ENCODE measurements at places on chromosomes 3 and 15. TPM values are rescaled to one million over a fixed set of nuclear protein-coding genes. Genes with fewer than 3 reads are reported as not detected.
A peak's percentile ranks its signal among the peaks of the same experiment; 100 is the strongest.

Gene FAM107A
- total RNA-seq = not detected

GRCh38 chr3:55935241-55935640, 448.1 kb upstream of the WNT5A start:
- no peak for DNase-seq

Gene CRYGS
- total RNA-seq = 4.6 TPM

GRCh38 chr3:123186695-123187094, 15.0 kb upstream of the SEC22A start:
- DNase-seq = no peak

Gene GJD2
- not detected for total RNA-seq

Gene BFSP2
- total RNA-seq = 0.42 TPM

Gene REC114
- not detected for total RNA-seq

Gene LRRN1
- 1.7 TPM for total RNA-seq

Gene SERINC4
- 0.39 TPM for total RNA-seq

DNA sequence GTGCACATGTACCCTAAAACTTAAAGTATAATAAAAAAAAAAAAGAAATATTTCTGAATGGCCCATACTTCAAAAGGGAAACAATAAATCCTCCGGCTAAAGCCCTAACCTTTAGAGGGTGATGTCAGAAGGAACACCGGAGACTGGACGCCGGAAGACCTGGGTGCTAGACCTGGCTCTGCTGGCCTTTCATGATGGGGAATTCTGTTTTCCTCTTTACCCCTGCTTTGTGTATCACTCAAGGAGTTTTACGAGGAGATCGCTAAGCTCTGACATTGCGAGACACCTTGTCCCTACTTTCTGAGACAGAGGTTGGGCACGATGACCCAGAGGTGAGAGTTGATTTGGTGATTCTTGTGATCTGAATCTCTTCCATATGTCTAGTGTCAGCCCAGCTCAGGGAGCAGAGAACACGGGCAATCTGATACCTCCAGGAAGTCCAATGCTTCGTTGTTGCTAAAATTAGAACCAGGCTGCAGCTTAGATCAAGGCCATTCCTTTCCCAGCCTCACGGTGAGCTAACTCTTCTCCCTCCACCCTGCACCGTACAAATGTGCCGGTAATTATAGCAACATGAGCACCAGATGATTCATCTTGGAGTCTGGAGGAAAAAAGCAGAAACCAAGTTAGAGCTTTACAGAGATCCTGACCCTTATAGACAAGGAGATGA, 42.0 kb upstream of the CFAP161 start:
- no peak for DNase-seq

- peak; percentile 97 for DNase-seq
Measured at GRCh38 chr3:195914648-195915473, 6.5 kb upstream of the TNK2 start.

- DNase-seq = no peak
Measured at GRCh38 chr15:87618203-87618725, 638.3 kb downstream of the NTRK3 start.

- no peak for DNase-seq
Measured at GRCh38 chr15:25368850-25369249, 70.0 kb downstream of the UBE3A start.

DNA sequence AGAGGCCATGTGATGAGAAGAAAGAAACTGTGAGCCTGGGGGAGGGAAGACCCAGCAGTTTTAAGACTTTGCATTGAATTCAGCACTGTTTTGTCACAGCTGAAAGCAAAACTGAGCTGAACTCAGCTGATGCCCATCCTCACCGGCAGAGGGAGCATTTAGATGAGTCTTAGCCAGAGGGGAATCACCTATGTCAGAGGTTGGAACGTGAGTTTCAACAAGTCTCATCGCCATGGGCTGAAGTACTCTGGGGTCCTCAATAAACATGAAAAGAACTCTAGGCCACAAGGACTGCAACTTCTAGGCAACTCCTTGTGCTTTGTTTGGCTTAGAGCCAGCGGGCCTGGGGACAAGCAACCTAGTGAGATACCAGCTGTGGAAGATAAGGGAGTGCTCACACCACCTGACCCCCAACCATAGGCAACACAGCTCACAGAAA, 324.5 kb downstream of the TBL1XR1 start:
- peak; percentile 69 for DNase-seq

- DNase-seq = no peak
Measured at GRCh38 chr3:14701676-14702075, 26.7 kb downstream of the C3orf20 start.

Gene CILP
- 0.05 TPM for total RNA-seq

GRCh38 chr3:116678853-116679252, 30.7 kb upstream of the TUSC7 start:
- DNase-seq = no peak

- DNase-seq = no peak
Measured at GRCh38 chr3:37308247-37308646, 133.9 kb upstream of the LRRFIP2 start.

Gene ABHD14A
- total RNA-seq = 11.7 TPM

GRCh38 chr3:45969953-45970352, 25.7 kb downstream of the FYCO1 start:
- DNase-seq = no peak

Gene CACNA2D3
- total RNA-seq = not detected

All from activated CD8-positive, alpha-beta T cell treated with anti-CD3 and anti-CD28 coated beads, Interleukin-2, amount 10 ng/mL, durations not matched to agents 7 days and 5 days (primary cell).